A549 (cell line): ENCODE measurements at places on chromosomes 6 and 20.

DNA sequence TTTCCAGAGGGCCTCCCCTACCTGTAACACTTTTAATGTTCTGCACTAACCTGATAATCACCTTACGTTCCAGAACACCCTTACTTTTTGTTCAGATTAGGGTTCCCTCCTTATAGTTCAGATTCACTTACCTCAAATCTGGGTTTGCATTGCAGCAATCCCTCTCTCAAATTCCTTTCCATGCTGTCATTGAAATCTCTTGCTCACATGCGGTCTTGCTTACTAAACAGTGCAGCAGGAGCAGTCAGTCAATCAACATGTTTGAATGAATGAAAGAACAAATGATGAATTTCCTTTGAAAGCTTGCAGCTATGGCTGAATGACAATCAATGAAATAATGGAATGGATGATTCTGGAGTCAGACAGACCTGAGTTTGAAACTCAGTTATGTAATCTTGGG lies 200.1 kb downstream of the HIVEP2 start:
- no peak for DNase-seq

GRCh38 chr6:6665555-6666243 lies 77.2 kb downstream of the LY86 start:
- DNase-seq: no peak

DNA sequence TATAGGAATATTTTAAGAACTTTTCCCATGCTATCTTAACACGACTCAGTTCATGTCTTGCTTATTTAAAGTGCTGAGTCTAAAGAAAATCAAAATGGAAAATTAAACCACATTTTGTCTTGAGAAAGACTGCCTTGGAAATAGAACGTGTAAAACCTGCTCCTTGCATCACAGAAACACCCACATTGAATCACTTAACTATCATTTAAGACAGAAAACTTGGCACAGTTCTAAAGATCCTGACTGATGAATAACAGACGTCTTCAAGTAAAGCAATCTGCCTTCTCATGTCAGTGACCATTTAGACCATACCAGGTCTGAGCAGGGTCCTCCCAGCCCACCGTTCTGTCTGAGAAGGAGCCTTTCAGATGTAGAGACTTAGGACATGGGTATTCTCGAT lies 7.4 kb downstream of the PERP start:
- no peak for DNase-seq

- no peak for DNase-seq
Measured at GRCh38 chr20:63090682-63091571, 84.2 kb upstream of the BHLHE23 start.

DNA sequence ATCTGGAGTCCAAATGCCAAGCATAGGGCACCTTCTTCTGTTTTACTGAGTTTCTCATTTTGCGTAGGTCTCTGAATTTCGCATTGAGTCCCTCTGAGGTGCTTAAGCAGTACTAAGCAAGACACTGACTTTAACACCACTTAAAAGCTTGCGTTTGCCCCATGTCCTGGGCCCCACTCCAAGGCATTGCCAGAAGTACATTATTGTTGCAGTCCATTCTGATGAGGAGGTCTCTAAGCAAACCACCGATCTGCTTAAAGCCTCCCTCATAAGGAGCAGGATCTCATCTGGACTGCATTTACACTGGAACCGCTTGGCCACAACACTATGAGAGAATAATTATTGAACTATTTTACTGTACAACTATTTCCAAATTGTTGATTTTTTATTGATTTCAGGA lies 16.3 kb downstream of the BMP2 start:
- DNase-seq: no peak

DNA sequence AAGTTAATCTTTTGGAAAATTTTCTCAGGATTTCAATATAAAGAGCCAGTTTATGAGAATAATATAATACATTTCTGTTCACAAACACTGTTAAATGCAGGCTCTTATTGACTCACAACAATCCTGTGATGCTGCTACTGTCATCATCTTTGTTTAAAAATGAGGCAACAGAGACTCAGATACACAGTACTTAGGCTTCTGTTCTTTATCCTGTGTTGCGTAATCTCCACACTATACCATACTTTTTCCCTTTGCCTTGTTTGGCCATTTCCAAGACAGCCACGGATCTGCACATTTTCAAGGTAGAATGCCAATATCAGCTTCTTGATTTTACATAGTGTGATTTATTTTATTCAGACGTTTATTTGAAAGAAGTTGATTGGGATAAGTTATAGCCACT lies 699.0 kb upstream of the CITED2 start:
- DNase-seq: no peak

GRCh38 chr6:132964101-132964867 lies 149.9 kb downstream of the RPS12 start:
- no peak for DNase-seq

DNA sequence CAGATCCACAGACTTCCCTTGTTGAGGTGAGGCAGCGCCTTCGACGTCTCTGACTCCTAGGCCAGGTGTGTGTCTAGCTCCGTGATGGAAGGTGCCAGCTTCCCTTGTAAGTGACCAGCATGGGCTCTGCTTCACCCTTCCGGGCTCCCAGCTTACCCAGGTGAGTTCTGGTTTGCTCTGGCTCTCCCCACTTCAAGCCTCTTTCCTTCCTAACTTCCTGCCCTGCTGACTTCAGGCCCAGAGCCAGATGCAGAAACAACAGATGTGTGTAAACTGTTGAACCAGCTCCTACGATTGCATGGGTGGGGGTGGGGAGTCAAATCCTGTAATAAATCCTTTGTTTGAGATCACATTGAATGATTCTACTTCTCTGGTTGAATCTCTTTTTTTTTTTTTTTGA lies 51.6 kb upstream of the BMP6 start:
- no peak for DNase-seq

DNA sequence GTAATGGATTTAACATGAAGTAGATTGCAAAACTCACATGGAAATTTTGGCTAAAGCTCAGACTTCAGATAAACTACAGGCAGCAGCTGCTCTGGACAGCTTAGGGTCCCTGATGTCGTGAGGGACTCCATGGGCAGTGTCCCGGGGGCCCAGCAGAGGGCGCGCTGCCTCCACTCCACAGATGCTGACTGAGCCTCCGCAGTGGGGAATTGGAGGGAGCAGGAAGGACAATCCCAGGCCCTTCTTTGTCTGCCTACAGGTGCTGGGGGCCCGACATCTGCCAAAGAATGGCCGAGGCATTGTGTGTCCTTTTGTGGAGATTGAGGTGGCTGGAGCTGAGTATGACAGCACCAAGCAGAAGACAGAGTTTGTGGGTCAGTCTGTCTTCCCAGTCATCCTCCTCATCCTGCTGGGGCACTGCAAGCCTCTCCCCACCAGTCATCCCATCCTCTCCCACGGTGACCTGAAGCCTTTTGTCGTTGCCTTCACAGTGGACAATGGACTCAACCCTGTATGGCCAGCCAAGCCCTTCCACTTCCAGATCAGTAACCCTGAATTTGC lies 35.9 kb downstream of the PLCG1 start:
- DNase-seq: peak; percentile 60

DNA sequence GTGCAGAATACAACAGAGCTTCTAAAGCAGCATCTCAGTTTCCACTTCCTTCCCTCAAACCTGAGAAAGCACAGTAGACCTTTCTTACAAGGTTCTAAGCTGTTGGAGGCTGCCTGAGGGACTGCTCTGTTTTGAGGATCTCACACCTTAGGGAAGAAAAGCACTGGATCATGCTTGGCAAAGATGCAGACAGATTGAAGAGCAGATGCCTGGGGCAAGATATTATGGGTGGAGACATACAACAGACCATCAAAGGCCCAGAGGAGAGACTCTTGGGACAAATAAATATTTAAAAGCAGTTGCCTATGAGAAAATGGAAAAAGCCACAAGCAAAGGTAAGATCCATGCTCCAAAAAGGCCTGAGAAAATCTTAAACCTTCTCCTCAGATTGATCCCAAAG lies 6.2 kb downstream of the ZNF337 start:
- DNase-seq: no peak

GRCh38 chr6:30972816-30973215 lies 10.7 kb upstream of the MUC21 start:
- no peak for DNase-seq

DNA sequence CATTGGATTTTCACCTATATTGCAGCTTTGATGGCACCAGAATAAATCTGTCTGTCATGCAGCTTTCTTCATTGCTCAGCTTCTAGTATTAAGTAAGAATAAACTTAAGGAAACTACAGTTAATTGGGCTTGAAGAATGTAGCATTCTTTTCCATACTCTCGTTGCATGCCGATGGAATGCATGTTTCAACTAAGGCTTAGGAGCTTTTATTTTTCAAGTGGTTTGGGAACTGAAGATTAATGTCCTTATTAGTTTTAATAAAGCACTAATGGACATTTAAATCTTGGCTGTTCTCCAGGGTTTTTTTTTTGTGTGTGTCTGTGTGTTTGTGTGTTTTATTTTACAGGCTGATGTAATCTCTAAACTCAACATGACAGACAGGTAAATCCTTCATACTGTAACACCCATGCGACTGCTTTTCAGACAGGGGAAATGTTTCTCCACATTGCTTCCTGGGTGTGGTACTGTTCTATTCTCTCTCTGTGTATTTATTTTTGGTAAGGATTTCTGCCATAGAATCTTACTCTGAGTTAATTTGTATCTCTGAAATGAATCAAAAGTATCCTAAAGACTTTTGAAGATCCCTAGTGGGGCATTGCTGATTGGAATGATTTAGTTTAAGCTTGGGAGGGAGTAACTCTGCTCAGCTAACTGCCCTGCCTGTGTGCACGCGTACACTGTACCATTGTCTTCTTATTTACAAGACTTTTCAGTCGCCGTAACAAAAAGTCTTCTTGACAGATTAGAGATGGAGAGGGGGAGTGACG lies 38.0 kb downstream of the SLC9A8 start:
- DNase-seq: no peak

- DNase-seq: no peak
Measured at GRCh38 chr6:47634210-47635047, 64.0 kb upstream of the ADGRF4 start.
